Activated CD4-positive, alpha-beta T cell treated with anti-CD3 and anti-CD28 coated beads for 4 hours (primary cell): ENCODE measurements at places on chromosomes 12 and 14.

DNA sequence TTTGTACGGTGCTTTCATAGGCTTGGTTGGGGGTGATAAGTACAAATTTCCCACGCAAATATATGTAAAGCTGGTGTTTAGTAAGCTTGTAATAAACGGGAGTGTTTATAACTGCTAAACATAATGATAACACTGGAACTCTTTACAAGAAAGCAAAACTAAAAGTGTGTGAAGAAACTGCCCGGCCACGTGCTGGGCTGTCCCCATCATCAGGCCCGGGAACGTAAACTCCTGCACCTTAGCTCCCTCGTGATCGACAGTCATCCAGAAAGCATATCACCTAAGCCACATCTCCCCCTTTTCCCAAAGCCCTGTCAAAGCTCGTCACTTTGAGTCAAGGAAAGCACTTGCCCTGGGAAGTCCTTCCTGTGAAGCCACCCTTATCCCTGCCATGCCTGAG is 18.0 kb upstream of the PARP11 start:
- no peak for DNase-seq

GRCh38 chr12:75724307-75724927 is 213.0 kb upstream of the KRR1 start:
- no peak for DNase-seq

- no peak for DNase-seq
These were observed 216.5 kb downstream of the C12orf50 start for GRCh38 chr12:87812681-87813080.

- DNase-seq, result no peak
These were observed 5.6 kb downstream of the CDK2AP1 start for GRCh38 chr12:123265851-123266678.

DNA sequence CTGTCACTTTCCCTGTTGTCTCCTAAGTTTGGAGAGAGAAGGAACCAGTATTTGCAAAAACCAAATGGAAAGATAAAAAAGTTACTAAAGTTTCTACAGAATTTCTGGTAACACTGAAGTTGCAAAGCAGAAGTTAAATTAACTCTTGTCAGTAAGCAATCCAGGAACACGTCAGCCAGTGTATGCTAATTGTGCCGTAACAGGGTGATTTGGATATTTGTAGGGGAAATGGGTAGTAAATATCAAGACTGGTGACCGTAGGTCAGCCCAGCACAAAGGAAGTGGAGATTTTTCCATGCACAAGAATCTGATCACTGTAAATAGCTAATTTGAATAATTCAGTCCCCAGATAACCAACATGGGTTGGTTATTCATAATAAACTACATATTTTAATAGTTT is 2.3 kb downstream of the CDKN1B start:
- no peak for DNase-seq

- DNase-seq, result no peak
These were observed 431 bp upstream of the RHOJ start for GRCh38 chr14:63203618-63204406.

GRCh38 chr12:126419131-126419530 is 1353.9 kb downstream of the AACS start:
- DNase-seq, result no peak

GRCh38 chr12:89932954-89933353 is 224.3 kb upstream of the ATP2B1 start:
- DNase-seq, result no peak

DNA sequence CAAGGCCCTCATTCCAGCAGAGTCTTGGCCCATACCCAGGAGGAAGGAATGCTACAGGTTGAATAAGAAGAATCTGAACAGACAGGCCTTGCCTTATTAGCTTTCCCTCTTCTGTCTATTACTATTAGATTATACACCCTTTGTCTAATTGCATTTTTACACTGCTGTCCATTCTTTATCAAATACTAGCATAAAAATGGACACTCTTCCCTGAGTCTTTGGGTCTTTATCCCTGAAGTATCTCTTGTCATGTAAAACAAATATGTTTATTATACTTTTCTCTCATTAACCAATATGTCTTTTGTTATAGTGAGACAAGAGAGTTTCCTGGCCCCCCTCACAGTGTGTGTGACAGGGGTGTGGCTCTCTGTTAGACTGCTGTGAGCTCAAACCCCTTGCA is 897.4 kb upstream of the SEL1L start:
- DNase-seq, result no peak

- no peak for DNase-seq
These were observed 11.1 kb upstream of the CMAS start for GRCh38 chr12:22034709-22035506.

- no peak for DNase-seq
These were observed 158.9 kb upstream of the EEA1 start for GRCh38 chr12:93087840-93088610.

GRCh38 chr12:1758887-1759286 is 61.5 kb upstream of the LRTM2 start:
- no peak for DNase-seq

DNA sequence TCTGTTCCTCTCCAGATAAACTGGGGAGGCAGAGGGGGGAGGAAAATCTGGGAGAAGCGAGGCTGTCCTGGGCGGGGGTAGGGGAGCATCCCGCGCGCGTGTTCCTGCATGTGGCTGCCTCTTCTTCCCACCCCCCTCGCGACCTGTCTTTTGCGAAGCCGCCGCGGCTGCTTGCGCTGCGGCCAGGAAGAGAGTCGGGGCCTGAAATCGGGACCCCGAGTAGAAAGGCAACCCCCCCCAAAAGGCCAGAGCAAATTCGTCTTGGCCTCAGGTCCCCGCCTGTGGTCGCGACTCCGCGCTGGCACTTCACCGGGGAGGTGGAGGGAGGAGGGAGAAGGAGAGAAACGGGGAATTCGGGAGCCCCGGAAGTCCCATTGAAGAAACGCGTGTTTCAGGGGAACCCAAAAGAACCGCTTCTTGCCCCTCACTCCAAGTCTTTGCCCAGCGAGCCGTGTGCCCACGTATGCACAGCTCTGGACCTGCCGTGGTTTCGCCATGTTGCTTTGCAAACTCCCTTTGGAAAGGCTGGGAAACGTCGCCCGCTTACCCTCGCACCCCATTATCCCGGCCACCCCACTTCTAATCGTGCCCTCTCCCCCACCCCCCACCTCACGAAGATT is 944 bp downstream of the CCND2 start:
- DNase-seq, result peak; percentile 47

DNA sequence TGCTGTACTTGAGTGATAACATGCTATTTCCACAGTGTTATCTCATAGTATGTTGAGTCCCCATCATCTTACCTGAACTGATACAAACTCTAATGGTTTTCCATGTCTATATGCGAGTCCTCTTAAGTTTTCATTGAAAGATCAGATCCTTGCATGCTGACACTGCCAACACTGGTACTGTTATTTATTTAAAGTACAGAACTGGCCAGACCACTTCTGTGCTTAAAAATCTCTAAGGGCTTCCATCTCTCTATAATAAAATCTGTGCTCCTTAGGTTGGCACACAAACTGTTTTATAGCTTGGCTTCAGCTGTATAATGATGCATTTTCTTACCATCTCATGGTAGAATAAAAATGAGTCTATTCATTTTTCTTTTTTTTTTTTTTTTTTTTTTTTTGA is 188.1 kb downstream of the ERC1 start:
- no peak for DNase-seq

DNA sequence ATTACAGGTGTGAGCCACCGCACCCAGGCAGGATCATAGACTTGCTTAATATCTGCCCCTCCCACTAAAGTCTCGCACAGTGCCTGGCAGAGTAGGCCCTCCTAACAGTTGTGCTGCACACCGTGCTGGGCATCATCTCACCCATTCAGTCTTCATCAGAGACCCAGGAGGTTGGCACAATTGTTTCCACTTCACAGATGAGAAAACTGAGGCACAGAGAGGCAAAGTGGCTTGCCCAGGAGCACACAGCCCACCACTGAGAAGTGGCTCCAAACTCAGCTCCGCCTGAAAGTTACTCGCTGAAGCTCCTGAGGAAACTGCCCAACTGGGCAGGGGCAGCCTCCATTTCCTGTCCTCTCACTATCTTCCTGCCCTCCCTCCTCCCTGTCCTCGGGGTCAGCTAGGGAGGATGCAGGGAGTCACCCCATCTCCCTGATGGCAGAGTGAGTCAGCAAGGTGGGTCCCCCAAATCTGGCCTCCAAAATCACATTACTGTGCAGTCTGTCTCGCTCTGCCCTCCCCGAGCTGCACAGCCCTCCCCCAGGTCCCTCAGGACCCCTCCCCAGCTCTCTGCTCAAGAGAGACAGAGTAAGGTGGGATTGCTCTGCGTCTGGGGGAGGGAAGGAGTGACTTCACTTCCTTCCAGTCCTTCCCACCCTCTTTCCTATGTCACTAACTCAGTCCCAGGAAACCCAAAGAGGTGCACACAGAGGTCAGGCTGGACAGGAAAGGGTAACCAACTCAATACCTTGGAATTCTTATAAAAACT is 5.7 kb downstream of the SLC8B1 start:
- DNase-seq, result no peak

GRCh38 chr12:122921917-122922316 is 26.0 kb upstream of the VPS37B start:
- DNase-seq, result no peak

GRCh38 chr12:51871126-51871525 is 16.8 kb upstream of the ANKRD33 start:
- DNase-seq, result no peak

DNA sequence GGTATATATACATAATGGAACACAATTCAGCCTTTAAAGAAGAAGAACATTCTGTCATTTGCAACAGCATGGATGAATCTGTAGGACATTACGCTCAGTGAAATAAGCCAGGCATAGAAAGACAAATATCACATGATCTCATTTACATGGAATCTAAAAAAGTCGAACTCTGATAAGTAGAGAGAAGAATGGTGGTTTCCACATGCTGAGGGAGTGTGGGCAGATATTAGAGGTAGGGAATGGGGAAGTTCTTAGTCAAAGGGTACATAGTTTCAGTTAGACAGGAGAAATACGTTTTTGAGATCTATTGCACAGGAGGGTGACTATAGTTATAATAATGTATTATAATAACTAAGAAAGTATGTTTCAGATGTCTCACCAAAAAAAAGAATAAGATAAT is 71.4 kb downstream of the ADAMTS20 start:
- DNase-seq, result no peak

- no peak for DNase-seq
These were observed 45.5 kb downstream of the RIC8B start for GRCh38 chr12:106819991-106820390.

GRCh38 chr14:50659327-50659974 is 8.7 kb downstream of the SAV1 start:
- DNase-seq, result no peak

- DNase-seq, result no peak
These were observed 196.6 kb upstream of the EGLN3 start for GRCh38 chr14:34147461-34147860.

DNA sequence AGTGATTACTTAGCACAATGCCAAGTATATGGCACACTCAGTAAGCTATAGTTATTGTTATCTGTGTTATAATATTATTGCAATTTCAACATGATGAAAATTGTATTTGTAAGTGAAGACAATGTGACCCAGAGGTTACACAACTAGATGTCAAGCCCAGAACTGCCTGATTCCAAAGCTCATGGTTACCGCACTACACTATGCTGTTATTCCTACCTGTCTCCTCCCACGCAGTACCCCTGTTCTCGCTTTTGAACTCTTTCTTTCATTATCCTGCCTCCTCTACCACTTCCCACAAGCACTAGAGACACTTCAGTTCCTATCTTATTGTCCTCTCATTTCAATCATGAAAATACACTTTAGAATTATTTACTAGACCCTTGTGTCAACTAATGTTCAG is 93.2 kb downstream of the PLCZ1 start:
- DNase-seq, result no peak

DNA sequence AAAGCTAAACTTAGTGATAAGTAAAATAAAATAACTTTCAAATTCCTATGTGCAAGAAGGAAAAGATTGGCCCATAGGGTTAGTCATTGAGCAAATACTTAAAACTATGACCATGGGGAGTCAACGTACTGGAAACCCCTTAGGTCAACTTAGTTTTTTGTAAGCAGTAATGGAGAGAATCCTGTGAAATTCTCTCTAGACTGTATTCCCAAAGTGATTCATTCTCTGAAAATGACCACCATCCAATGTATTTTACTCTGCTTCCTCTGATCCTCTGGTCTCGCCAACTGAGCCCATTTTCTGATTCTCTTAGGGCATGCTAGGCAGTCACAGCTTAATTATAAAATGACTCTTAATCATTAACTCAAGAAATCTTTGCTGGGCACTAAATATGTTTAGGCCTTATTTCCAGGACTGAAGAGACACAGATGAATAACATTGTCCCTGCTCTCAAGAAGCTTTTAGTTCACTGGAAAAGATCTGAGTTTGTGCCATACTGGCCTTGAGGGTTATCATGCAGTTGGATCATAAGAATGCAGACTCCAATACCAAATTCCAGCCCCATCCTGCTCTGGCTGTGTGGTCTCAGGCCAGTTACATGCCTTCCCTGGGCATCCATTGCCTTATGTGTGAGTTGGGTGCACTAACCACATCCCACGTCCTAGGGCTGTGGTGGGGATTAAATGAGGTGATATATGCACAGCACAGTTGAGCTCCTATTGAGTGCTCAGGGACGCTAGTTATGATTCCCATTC is 732.4 kb downstream of the AACS start:
- DNase-seq, result no peak

DNA sequence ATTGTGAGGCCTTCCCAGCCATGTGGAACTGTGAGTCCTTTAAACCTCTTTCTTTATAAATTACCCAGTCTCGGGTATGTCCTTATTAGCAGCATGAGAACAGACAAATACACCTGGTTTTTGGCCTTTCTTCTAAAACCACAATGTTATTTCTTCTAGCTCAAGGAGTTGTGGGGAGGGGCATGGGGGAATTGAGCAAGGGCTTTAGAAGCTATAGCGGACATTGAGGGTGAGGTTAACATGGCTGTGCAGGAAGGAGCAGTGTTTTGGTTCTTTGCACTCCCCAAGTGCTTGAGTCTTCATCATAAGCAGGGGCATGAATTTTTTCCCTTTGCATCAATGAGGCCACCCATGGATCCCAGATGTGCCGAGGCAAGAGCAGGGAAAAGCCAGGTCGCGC is 86.8 kb downstream of the SPRING1 start:
- DNase-seq, result no peak

DNA sequence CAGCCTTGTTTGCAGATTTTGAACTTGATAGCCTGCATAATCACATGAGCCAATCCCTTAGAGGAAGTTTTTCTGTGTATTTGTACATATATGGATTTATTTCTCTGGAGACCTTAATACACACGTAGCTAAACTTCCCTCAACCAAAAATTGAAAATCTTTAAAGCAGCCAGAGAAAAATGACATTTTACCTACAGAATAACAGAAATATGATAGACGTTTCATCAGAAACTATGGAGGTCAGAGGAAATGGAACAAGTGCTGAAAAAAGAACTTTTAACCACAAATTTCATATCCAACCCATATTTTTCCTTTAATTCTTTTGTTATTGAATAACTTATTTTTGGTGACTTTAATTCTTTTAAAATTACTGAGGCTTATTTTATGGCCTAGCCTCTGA is 177.7 kb downstream of the CCDC91 start:
- no peak for DNase-seq

GRCh38 chr14:48568688-48569087 is 893.3 kb upstream of the MDGA2 start:
- DNase-seq, result no peak

DNA sequence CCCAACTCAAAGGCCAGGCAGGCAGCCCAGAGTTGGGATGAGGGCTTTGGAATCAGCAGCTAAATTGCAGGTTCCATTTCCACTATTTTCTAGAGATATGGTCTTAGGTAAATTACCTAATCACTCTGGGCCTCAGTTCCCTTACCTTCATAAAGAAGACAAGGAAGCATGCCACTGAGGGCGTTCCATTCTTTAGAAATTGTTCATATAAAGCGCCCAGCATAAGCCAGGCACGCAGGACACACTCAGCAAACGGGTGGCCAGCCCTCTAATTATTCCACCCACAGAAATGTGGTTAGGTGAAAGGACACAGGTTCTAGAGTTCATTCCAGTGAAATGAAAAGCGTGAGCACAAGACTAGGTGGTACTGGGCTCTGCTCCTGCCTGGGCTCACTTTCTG is 87.9 kb upstream of the BCL11B start:
- DNase-seq, result no peak
